ENCODE measurements at places on chromosomes 4 and X.

- DNase-seq, result no peak
These were observed 1157.3 kb upstream of the AGA start for GRCh38 chr4:178599521-178599920.

GRCh38 chr4:94550352-94550751, 98.6 kb downstream of the PDLIM5 start:
- no peak for DNase-seq

- DNase-seq, result no peak
These were observed 10.1 kb upstream of the FGFR3 start for GRCh38 chr4:1783015-1783414.

- DNase-seq, result no peak
These were observed 9.9 kb downstream of the TMSB4X start for GRCh38 chrX:12984603-12985319.

DNA sequence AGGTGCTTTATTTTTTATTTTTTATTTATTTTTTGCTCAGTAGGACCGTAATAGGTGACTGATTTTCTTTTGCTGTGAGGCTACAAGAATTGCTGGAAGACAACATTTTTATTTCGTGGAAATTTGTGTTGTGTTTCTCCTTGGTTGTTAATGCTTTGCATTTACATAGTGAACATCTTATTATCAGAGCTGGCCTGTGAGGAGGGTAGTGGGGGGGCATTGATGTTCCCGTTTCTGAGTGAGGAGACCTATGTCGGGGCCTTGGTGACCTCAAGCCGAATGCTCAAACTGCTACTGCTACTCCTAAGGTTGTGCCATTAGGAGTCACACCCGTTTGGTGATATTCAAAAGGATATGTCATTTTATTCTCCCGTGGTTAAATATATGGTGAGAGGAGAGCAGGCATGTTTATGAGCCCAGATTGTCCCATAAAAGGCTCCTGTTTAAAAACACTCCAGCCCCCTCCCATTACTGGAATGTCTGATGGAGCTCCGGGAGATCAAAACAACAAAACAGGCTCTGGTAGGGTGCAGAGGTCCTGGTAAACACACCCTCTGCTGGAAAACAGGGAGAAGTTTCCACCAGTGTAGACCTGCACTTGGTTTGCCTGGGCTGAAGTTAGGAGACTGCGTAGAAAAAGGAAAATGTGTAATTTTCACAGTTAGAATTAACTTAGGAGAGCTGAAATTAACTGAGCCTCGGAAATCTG, 5.6 kb downstream of the PDGFRA start:
- DNase-seq, result no peak

DNA sequence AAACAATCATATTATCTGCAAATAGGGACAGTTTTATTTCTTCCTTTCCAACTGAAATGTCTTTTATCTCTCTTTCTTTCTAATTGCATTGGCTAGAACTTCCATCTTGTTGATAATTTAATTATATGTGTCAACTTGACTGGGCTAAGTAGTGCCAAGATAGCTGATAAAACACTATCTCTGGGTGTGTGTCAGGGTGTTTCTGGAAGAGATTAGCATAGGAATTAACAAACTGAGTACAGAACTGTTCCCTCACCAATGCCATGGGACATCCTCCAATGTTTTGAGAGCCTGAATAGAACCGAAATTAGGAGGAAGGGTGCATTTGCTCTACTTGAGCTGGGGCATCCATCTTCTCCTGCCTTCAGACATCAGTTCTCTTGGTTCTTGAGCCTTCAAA, 1027.2 kb downstream of the FAT4 start:
- no peak for DNase-seq

- no peak for DNase-seq
These were observed 340.0 kb upstream of the RASGEF1B start for GRCh38 chr4:81811562-81812293.

DNA sequence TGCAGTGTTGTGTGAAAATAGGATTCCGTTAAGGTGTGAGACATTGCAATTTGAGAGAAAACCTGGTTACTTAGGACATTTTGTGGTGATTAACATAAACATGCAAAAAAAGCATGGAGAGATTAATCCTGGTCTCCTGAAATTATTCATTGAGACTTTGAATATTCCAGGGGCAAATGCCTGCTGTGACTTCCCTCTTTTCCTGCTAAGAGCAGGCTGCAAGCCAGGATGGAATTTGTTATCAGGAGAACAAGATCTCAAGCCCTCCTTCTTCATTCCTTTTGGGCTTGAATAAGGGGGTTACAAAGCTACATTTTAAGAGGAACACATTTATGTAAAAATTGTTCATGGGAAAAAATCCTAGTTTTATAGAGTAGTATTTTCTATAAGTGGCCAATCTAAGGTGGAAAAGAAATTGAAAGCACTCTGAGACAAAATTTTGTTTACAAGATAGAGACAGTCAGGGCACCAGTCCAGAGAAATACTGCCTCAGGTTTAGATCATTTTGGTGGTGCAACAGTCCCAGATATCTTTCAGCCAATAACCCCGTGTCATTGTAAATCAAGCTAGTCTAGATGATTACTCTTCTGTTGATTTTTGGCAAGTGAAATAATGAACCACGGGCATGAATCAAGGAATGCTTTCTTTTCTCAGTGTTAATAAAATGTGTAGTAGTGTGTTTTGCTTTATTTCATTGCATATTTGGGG, 1528.3 kb upstream of the AGA start:
- no peak for DNase-seq

DNA sequence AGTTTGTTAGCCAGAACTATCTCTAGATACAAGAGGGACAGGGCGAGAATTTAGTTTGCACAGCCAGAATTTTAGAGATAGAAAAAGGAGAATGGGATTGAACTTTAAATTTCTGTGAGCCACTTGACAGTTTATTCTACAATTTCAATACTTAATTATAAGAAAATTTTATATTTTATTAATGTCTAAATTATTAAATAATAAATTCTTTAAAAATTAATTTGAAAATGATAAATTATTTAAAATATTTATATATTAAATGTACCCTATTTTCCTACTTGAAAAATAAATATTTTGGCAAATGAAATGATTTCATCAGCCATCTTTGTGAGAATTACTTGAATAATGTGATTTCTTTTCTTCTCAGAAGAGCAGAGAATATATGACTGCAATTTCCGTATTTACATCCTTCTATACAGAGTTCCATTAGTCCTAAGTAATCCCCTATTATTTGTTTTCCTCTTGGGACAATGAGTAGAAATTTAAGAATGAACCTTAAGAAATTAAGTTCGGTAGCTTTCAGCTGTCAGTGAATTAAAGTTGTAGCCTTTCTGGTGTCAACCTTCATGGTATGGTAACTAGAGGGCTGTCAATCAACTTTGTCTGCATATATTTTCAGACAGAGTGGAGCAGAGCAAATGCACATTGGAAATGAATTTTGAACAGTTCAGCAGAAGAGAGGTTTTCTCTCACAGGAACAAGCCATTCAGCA, 763.9 kb downstream of the PCDH18 start:
- DNase-seq, result no peak

GRCh38 chr4:184021389-184021788, 116.3 kb downstream of the STOX2 start:
- no peak for DNase-seq

All from bone marrow (tissue), 2 donors.